ENCODE measurements at places on chromosomes 7 and 10.

- DNase-seq, result no peak
These were observed 21.6 kb downstream of the KIN start for GRCh38 chr10:7766241-7766640.

DNA sequence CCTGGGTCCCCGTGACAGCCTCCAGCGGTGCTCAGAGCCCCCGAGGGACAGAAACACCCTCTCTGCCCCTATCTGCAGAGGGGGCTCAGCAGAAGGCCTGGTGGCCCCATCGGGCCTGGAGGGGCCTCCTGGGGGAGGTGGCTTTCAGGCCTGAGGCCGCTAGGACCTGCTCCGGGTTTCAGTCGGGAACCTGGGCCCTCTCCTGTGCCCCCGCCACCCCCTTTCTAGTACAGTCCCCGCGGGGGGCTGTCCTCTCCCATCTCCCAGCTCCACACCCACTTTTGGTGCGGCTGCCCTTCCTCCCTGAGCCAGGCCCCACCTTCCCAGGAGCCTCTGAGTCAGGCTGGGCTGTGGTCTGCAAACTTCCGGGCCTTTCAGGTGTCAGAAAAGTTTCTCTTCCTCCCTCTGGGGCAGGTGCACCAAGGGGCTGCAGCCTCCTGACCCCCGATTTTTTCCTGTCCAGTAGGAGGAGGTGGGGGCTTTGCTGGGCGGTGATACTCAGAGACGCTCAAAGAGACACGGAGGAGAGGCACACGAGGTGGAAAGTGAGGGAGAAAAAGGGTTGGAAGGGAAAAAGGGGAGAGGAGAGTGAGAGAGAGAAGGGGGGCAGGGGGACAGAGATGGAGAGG is 692 bp downstream of the CARD11 start:
- peak; percentile 78 for DNase-seq

- no peak for DNase-seq
These were observed 138.4 kb upstream of the NFE2L3 start for GRCh38 chr7:26013551-26014083.

DNA sequence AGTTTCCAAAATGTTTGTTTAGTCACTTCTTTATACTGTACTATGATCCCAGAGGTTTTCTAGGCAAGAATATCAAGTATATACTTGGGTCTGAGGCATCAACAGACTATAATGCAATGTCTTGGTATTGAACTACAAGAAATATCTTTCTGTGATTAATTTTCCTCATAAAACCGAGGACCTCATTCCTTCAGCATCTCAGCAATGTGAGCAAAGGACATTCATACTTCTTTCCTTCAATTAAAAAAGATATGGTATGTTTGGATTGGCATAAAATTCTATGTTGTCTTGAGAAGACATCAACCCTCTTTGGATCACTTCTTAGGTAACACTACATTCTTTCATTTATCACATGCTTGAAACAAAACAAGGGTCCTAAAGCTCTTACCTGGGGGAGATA is 524.5 kb downstream of the PHTF2 start:
- DNase-seq, result no peak

DNA sequence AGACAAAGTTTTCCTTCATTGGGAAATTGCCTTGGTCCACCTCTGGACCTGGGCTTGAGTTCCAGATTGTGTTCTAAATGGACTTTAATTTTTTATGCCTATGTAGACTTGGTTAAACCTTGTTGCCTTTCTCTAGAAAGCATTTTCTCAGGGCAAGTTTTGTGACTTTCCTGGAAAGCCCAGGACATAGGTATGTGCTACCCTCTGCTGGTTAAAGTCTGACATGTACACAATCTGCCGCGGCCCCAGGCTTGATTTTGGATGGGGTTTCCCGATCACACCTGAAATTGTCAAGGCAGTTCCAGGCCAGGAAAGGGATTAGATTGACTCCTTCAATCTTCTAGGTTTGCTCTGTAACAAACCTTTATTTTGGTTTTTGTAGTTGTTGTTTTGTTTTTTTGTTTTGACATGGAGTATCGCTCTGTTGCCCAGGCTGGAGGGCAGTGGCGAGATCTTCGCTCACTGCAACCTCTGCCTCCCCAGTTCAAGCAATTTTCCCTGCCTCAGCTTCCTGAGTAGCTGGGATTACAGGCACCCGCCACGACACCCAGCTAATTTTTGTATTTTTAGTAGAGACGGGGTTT is 14.1 kb upstream of the AKR1B10 start:
- DNase-seq, result peak; percentile 18

DNA sequence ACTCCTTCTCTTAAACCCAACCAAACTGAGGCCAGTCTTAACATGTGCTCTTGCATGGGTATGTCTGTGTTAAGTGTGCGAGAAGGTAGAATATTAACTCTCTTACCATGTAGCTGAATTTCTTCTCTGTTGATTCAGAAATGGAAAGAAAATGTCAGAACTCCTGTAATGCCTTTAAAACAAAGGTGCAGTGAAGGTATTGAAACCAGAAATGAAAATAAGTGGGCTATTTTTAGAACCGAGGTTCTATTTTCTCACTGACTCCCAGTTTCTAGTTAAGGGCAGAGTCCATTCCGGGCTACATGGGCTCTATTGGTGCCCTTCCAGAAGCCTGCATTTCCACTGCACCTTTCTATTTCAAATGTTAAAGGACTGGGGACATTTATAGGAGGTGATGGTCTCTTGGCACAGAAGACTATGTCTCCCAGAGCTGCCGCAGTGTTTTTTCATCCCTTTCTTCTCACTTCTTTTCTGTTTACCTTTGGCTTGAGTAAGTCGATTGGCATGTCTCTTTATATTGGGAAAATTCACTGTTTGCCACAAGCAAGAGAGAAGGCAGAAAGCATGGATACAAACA is 174.9 kb downstream of the LRMDA start:
- peak; percentile 34 for DNase-seq

GRCh38 chr10:22332116-22332692 is 11.3 kb downstream of the BMI1 start:
- no peak for DNase-seq

DNA sequence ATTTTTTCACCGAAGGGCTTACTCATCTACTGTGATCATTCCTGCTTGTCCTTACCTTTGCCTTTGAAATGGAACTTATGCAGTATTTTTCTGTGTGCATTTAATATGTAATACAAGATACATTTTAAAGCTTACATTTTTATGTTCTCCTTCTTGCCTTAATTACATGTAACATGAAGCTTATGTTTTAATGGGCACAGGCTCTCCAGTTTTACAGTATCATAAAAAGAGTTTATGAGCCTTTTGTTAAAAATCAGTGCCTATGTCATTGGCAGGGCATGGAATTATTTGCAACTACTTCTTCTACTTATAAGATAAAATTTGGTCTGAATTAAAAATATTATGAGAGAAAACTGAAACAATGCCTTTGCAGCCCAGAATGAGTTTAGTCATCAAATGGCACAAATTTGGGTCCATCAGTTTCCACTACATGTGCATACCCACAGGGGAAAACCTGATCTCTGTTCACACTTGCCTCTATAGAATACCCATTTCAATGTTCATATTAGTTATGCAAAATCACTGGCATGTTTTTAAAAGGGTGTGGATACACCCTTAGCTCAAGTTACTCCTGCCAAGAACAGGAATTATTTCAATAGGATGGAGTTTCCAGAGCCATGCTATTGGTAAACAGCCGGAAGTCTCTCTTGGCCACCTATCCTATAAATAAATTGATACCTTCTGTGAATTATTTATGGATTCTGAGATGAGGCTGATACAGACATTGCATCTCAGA is 27.9 kb upstream of the WNT16 start:
- DNase-seq, result no peak

- no peak for DNase-seq
These were observed 1.6 kb downstream of the FOXL3 start for GRCh38 chr7:291373-292092.

DNA sequence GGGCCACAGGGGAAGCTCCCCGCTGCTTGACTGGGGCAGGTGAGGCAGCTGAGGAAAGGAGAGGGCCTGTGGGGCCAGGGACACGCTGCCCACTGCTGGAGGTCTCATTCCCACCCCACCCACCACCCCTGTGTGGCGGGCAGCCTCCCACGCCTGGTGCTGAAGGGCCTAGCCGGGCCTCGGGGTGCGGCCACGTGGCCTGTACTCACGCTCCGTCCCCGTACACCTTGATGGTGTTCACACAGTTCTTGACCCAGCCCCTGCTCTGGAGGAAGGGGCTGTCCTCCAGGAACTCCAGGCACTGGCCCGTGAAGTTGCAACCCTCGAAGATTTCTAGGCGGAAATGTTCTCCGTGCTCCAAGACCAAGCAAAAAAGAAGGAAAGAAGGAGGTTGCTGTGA is 4.0 kb downstream of the CRYGN start:
- no peak for DNase-seq

DNA sequence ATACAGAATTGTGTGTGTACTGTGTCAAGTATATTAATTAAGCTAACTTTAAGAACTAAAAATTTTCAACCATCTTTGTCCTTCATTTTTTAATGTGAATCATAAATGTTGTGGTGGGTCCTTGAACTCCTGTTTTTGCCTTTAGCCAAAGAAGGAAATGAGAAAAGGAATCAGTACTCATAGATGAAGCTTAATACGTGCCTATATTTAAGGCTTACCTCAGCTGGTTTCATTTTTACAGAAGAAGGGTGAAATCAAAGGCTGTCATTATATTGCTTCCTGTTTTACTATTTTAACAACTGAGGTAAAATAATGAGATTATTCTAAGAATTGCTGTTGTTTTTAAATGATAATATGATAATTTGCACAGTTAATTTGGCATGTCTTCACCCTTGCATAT is 6.3 kb upstream of the SNX13 start:
- no peak for DNase-seq

DNA sequence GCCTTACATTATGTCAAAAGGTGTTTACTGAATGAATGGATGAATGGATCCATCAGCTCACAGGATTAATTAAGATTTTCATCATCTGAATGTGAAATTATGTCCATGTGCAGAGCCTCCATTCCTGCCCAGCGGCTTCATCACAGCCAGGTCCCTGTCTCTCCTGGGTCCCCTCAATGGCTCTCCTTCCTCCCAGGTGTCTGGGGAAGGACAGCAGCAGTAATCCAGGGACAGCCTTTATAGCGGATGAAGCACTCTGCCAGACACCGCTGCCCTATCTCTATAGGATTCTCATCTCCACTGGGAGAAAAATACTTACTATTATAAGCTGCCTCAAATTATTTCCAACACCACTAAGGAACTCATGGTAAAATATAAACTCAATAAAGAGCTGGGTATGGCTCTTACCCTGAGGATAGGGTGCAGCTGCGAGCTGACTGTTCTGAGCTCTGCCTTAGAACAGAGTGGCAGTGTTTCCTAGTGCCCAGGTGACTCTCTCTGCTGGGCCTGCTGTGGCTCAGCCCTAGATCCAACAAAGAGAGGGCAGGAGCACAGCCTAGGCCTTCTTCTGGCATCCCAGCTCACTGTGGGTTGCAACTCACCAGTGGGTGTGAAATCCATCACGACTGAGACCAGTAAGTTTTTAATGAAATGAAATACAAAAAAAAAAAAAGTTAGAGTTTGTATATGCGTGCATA is 38.3 kb downstream of the GPRIN2 start:
- DNase-seq, result no peak

DNA sequence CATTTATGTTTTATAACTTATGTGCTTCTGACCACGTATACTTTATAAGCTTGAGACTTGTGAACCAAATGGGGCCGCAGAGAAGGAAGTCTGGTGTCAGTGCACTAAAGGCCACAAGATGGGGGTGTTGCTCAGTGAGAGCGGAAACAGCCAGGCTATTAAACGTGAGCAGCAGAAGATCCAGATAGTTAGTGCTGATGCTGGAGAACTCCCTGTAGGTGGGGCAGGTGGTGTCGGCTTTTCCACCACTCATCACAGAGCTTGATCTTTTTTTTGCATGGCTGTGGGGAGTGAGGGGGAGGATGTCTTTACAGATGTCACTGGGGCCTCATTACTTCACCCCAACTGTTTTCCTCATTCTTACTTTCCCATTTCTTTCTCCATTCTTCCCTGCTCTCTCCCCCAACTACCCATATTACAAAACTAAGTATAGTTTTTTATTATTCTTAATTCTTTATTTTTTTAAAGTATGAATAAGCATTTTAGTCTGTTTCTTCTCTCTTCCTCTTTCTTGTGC is 34.7 kb downstream of the ACADSB start:
- peak; percentile 40 for DNase-seq

Data from GM19239 (cell line).